ENCODE measurements at places on chromosomes 1 and 21.

GRCh38 chr1:15755646-15756040, 3.0 kb upstream of the FBLIM1 start:
- no peak for DNase-seq

- no peak for DNase-seq
Observed at GRCh38 chr21:35528116-35529042, 479.3 kb upstream of the RUNX1 start.

DNA sequence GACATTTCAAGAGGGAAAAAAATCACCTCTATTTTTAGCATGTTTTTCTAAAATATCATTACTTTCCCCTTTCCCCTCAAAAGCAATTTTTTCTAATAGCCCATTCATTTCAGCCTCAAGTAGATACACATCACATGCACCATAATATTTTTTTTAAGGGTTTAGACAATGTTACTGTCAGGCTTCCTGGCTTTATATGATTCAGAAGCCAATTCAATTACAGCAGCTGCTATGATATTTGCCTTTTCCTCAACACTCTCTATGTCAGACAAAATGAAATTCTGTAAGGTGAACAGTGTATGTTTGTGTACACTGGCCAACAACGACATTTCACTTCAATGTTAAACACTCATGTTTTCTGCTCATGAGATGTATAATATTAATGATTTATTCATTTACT, 46.5 kb downstream of the OMA1 start:
- no peak for DNase-seq

DNA sequence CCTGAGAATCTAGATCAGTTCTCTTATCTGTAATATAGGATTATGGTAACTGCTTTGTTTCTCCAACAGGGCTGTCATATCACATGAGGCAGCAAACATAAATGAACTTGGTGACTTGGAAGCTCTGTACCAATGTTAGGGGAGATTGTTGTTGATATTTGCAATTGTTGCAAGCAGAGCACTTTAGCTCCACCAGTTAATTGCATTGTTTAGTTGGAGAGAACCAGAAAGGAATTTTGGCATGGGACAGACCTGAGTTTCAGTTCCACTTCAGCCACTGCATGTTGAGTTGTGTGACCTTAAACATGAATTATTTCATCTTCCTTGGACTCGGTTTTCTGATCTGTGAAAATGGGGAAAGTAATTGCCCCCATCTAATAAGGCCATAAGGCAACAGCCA, 142.3 kb upstream of the JUN start:
- DNase-seq: no peak

DNA sequence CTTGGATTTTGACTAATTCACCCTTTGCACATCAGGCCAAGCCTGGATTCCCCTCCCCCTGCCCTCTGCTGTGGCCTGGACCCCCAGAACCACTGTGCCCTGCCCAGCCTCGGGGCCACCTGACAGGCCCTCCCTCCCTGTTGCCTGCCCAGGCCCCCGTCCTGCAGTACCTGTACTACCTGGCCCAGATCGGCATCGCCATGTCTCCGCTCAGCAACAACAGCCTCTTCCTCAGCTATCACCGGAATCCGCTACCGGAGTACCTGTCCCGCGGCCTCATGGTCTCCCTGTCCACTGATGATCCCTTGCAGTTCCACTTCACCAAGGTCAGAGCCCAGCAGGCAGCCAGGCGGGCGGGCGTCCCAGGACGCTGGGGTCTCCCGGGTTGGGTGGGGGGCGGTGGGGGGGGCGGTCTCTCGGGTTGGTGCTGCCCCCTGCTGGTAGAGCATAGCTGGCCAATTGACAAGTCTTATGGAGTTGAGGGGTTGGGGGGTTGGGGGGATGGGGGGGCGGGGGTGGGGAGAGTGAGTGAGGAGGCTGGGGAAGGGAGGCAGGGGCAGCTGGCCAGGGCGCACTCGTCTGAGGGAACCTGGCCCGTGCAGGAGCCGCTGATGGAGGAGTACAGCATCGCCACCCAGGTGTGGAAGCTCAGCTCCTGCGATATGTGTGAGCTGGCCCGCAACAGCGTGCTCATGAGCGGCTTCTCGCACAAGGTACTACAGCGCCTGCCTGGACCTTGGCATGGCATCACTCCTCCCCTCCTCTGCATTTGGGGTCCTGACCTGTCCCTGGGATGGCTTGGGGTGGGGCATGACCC, 10.7 kb downstream of the AMPD2 start:
- no peak for DNase-seq

- no peak for DNase-seq
Observed at GRCh38 chr1:184563308-184563707, 176.5 kb downstream of the C1orf21 start.

DNA sequence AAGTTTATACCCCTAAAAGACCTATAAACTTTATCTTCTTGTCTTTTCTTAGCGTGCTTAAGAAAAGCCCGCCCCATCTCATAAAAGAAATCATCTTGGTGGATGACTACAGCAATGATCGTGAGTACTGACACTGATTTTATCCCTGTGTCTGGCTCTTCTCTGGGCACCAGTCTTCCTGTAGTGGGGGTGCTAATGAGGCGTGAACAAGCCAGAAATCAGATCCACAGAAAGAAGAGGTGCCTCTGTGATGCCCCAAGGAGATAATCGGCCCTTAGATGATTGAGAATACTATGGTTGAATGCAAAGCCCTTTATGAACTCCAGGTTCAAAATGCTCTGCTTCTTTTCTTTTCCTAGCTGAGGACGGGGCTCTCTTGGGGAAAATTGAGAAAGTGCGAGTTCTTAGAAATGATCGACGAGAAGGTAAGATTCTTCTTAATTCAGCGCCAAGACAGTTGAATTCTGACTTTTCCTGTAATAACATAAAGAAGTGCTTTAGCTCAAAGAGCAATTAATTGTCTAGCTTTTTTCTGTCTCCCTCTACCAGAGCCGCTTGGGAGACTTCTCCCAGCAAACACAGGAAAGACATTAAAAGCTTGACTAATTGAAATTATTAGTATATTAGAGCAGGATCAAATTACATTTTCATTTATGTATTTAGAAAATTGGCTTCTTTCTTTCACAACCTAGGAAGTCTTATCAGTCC, 169.4 kb downstream of the GALNT2 start:
- no peak for DNase-seq

GRCh38 chr1:181152892-181153633, 64.6 kb downstream of the IER5 start:
- no peak for DNase-seq

DNA sequence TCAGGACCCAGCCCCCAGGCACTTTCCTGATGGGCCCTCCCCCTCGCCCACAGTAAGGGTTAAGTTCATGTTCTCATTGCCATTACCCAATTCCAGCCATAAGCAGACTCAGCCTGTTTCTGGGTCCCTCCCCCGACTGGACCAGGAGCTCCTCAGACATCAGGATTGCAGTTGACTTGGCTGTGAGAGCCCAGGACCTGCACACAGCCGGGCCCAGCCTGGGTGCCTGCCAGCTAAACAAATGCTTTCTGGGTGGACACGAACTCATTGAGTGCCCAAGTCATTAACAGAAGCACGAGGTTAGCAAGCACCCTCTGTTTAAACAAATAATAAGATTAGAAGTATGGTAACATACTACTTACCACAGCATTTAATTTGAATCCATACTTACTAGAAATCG, 147.9 kb upstream of the POU3F1 start:
- DNase-seq: no peak

DNA sequence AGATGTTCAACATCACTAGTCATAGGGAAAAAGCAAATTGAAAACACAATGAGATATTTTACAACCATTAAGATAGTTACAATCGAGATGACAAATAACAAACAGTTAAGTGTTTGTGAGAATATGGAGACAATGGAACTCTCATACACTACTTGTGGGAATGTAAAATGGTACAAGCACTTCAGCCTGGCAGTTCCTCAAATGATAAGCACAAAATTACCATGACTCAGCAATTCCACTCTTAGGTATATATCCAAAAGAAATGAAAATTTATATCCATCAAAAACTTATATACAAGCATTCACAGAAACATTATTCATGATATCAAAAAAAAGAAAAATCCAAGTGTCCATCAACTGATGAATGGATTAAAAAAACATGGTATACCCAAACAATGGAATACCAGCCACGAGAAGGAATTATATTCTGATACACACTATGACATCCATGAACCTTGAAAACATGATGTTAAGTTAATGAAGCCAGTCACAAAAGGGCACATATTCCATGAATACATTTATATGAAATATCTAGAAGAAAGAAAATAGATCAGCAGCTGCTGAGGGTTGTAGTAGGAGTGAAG, 76.4 kb downstream of the EVI5 start:
- DNase-seq: no peak

DNA sequence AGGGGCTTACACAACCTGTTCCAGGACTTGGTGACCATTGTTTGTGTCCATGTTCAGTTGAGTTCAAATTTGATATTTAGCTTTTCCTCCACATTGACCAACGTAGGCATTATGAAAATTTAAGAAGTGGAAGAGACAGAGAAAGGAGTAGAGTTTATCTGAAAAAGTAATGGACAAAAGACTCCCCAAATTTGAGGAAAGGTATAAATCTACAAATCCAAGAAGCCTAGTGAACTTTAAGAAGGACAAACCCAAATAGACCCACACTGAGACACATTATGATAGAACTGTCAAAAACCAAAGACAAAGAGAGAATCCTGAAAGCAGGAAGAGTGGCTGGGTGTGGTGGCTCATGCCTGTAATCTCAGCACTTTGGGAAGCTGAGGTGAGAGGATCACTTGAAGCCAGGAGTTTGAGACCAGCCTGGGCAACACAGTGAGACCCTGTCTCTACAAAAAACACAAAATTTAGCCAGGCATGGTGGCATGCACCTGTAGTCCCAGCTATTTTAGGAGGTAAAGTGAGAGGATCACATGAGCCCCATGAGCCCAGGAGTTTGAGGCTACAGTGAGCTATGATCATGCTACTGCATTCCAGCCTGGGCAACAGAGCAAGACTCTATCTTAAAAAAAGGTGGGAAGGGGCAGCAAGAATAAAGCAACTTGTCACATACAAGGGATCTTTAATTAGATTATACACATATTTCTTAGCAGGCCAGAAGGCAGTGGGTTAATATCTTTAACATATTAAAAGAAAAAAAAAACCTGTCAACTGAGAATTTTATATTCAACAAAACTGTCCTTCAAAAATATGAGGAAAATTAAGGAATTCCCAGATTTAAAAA, 41.0 kb upstream of the ERO1B start:
- DNase-seq: no peak

- no peak for DNase-seq
Observed at GRCh38 chr1:193516755-193517388, 330.5 kb upstream of the B3GALT2 start.

All from omental fat pad (tissue), 4 donors.